Fibroblast of skin of left quadriceps (primary cell): ENCODE measurements at places on chromosomes 13 and 19.

GRCh38 chr19:7559102-7559501 lies 23.6 kb downstream of the PNPLA6 start:
- DNase-seq, result no peak

- no peak for DNase-seq
Observed at GRCh38 chr19:42421591-42422031, 5.6 kb downstream of the LIPE start.

DNA sequence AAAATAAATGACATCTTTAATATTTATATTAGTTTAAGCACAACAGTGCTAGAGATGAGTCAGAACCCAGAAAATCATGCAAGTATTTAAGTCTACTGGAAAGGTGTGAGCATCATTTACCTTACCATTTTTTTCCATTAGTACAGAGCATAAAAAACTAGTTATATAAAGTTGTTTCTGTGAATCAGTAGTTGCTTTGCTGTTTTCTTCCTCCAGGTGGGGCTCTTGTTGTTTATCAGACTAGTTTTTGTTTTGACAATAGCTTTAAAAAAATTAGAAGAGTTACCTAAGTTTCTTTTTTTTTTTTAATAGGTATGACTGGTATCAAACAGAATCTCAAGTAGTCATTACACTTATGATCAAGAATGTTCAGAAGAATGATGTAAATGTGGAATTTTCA lies 12.7 kb downstream of the SUGT1 start:
- no peak for DNase-seq

GRCh38 chr19:33865306-33865705 lies 68.6 kb downstream of the KCTD15 start:
- DNase-seq, result no peak

DNA sequence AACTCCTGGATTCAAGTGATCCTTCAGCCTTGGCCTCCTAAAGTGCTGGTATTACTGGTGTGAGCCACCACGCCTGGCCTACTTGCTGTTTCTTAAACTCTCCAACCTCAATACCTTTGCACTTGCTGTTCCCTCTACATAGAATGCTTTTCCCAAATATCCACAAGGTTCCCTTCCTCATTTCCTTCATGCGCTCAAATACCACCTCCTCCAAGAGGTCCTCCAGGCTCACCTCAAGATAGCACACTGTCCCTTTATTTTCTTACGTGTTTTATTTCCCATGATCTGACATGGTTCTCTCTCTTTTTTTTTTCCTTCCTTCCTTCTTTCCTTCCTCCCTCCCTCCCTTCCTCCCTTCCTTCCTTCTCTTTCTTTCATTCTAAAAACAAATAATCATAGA lies 13.5 kb downstream of the RDH8 start:
- DNase-seq, result no peak

GRCh38 chr13:73266640-73267180 lies 207.9 kb downstream of the KLF5 start:
- no peak for DNase-seq

DNA sequence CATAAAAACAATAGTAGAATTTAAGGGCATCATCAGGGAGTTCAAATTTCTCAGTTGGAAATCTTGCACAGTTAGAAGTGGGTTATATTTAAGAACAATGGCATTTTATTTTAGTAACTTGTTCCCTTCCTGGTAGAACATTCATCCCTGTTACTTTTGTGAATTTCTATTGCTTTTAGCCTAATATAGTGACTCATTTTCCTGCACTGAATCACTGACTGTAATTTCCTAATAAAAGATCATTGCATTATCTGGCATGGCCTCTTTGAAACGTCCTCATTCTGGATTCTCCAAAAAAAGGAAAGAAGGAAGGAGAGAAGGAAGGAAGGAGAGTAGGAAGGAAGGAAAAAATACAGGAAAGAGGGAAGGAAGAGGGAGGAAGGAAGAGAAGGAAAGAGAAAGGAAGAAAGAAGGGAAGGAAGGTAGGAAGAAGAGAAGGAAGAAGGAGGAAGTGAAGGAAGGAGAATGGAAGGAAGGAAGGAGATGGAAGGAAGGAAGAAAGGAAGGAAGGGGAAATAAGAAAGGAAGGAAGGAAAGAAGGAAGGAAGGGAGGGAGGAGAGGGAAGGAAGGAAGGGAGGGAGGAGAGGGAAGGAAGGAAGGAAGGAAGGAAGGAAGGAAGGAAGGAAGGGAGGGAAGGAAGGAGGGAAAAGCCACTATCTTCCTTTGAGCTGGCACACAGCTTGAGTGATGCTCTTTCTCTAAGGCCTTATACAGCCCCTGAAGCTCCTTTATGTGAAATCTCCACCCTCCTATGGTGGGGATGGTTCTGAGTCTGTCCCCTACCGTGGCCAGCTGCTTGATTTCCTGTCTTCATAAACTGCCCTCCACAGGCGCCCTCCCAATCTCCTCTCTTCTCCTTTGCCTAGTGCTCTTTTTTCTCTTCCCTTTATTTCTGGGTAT lies 29.8 kb upstream of the TM9SF2 start:
- DNase-seq, result no peak

DNA sequence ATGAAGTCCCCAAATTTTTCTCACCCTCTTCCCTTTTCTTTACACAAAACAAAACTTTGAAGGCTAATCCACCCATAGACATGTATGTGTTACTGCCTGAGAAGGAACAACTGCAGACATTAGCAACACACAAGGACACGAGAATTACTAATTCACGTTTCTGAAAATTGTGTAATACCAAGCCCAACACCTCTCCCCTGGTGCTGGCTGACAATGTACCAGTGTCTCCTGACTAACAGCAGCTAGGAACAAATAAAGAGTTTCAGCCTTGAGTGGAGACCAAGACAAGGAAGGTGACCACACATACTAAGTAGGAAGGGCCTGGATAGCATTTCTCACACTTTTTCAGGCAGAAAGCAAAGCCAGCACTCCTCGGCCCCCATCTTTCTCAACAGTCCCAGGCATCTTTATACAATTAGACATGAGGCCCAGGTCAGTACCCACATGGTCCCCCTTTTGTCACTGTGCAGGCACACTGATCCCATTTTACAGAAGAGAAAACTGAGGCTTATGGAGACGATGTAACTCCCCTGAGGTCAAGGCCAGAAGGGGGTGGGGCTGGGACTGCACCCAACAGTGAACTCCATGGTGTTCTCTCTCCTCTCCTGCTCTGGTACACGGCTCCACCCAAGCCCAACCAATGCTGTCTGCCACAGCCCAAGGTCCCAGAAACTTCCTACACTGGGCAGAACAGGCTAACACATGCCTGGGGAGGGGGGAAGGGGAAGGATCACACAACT lies 8.7 kb downstream of the BRD4 start:
- DNase-seq, result no peak

DNA sequence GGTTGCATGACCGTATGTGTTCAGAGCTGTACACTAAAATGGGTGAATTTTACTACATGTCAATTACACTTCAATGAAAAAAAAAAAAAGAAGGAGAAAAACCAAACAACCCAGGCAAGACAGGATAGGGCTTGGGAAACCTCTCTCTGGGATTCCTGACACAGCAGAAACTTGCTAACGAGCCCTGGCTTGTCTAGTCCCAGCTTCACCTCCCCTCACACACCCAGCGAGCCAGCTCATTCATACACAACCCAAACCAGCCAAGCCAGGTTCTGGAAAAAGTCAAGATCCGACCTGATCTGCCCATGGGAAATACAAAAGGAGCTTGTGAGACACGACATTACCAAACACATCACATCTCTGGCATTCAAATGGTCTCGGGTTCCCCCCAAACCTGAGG lies 3.7 kb upstream of the TECR start:
- no peak for DNase-seq

GRCh38 chr19:3691726-3692125 lies 8.5 kb downstream of the PIP5K1C start:
- no peak for DNase-seq

DNA sequence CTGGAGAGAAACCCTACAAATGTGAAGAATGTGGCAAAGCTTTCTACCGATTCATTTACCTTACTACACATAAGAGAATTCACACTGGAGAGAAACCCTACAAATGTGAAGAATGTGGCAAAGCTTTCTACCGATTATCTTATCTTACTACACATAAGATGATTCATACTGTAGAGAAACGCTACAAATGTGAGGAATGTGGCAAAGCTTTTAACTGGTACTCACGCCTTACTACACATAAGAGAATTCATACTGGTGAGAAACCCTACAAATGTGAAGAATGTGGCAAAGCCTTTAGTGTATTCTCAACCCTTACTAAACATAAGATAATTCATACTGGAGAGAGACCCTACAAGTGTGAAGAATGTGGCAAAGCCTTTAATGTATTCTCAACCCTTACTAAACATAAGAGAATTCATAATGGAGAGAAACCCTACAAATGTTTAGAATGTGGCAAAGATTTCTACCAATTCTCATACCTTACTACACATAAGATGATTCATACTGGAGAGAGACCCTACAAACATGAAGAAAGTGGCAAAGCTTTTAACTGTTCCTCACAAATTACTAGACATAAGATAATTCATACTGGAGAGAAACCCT lies 12.9 kb upstream of the ZNF493 start:
- no peak for DNase-seq

DNA sequence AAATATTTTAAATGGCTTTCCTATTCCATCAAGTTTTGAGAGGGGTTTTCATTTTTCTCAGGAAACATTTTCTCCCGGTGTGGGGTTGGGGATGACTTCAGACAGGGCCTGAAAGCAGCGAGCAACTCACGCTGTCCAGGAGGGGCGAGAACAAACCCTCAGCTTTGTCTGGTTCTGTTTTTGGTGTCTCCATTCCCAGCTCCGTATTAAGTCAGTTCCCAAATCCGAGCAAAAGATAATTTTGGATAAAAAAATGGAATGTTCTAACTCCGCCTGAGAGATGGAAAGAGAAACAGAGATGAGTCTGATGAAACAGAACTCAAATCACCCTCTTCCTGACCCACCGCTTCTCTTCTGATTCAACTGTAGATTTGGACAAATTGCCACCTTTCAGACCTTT lies 38.4 kb downstream of the RFX2 start:
- no peak for DNase-seq

DNA sequence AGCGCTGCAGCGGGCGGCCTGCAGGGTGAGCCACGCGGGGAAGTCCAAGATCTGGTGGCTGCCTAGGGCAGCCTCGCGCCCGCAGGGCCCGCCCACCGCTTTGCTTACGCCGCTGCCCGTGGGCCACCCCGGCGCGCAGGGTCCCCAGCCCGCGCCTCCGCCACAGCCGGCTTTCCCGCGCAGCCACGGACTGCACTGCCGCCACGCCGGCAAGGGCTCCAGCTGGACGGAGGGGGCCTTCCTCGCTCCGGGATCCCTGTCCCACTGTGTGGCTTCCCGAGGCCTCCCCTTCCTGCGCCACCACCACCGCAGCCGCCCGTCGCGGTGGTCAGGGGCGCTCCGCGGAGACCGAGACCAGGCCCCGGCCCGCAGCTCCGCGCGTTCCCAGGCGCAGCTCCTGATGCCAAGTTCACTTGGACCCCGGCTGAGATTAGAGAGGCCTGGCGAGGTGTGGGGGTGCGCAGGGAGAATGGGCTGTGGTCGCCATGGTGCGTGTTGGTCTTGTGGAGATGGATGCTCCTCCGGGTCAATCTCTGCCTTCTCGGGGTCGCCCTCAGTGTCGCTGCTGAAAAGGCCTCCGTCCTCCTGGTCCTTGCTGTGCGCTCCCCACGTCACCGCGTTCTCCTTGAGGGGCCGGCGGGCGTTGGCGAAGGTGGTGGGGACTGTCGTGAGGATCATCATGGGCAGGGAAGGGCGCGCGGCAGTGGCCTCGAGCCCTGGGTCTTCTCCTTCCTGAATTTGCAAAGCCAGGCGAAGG lies 17.9 kb upstream of the RNF17 start:
- no peak for DNase-seq

GRCh38 chr13:41029629-41030028 lies 10.5 kb upstream of the ELF1 start:
- DNase-seq, result no peak

DNA sequence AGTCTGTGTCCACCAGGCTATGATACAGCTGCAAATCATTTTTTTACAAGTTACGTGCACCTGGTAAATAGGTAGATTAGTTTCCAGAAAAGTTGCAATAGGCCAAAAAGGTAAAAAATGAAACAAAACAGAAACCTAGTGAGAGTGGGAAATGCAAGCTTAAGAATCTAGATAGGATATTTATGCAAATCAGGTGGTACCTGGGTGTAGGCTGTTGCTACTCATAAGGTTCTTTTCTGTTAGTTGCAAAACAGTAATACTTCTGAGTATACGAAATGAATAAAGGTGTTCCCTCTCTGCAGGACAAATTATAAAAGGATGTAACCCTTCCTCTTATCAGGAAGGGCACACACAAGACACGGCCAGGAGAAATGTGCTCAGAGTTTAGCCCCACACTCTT lies 97.9 kb downstream of the UGGT2 start:
- DNase-seq, result no peak

- no peak for DNase-seq
Observed at GRCh38 chr19:56094449-56094848, 26.6 kb downstream of the ZNF787 start.

GRCh38 chr19:58395220-58395978 lies at the start of gene RNF225:
Gene RNF225, plus strand, starts transcription at chr19:58395656. Its CDS starts 434 bp downstream, at chr19:58396090.
- DNase-seq, result no peak

GRCh38 chr19:10557603-10558197 lies 8.1 kb downstream of the KRI1 start:
- DNase-seq, result no peak

- peak; percentile 60 for DNase-seq
Observed at GRCh38 chr19:49145573-49146407, 9.4 kb downstream of the HRC start.

- DNase-seq, result no peak
Observed at GRCh38 chr13:100069278-100069677, 19.6 kb upstream of the PCCA start.

GRCh38 chr19:10462557-10462956 lies 40.6 kb downstream of the KEAP1 start:
- no peak for DNase-seq

DNA sequence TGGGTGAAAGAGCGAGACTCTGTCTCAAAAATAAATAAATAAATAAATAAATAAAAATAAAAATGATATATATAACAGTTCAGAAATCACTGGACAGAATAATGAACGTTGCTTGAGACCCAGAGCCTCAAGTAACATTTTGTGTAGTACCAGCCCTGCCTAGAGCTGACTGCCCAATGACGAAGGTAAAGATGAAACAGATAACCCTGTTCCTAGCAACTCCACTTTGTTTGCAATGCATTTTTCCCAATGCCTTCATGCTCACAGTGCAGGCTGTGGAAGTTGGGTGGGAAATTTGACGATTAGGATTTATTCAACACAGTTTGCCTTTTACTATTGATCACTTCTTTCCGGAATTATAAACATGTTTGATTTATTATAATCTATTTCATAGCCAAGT lies 22.2 kb upstream of the FRY start:
- DNase-seq, result no peak
